Tongue (tissue), 3 donors: ENCODE measurements at places on chromosomes 11 and 22. TPM values are rescaled to one million over a fixed set of nuclear protein-coding genes. Genes with fewer than 3 reads are reported as not detected.

Gene MMP7
- total RNA-seq = 9.5 TPM

DNA sequence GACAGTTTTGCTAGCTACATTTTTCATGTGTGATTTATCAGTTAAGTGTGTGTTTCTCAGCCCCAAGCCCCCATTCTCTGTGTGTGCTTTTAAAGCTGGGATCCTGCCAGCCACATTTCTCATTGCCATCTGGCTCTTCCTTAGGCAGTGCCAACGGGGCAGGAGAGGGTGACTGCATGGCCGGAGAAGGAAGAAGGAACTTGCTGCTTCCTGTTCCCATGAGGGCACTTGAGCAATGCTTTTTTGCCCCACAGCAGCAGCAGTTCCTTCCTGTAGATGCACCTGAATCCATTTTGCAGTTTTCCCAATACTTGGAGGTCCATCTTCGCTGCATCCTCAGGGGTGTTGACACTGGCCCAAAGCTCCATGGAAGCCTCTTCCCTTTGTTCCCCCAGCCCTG lies 37.5 kb downstream of the TNRC6B start:
- no peak for DNase-seq

Gene VSIG2
- not detected for total RNA-seq

- no peak for DNase-seq
These were observed 46.2 kb upstream of the SMCO4 start for GRCh38 chr11:93589347-93589746.

DNA sequence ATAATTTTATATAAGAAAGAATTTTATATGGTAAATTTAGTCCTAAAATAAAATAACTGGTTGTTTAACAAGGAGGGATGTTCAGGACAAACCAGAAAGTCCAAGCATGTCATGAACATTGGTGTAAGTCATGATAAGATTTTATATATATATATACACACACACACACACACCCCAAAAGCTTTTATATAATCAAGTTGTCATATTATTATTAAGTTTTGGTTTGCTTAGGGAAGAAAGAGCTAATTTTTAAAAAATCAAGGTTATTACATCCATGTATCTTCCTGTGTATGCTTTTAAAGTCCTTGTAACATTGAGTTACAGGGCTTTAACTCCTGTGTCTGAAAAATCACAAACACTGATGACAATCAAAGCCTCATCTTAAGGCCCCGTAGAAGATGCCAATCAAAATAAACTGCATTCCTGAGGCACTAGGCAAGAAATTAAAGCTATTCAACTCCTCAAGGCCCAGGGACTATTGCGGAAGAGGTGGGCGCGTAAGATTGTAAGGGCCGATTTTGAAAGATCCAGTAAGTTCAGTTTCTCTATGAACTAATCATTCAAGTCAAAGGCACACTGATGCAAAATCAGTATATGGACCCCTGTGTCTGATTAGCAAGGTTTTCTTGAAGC lies 16.8 kb downstream of the APOL6 start:
- no peak for DNase-seq

DNA sequence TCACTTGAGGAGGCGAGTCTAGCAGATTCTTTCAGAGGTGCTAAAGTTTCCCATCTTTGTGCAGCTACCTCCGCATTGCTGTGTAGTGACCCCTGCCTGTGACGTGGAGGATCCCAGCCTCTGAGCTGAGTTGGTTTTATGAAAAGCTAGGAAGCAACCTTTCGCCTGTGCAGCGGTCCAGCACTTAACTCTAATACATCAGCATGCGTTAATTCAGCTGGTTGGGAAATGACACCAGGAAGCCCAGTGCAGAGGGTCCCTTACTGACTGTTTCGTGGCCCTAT lies 8.9 kb upstream of the SAMM50 start:
- DNase-seq = no peak

Gene SCGB1C1
- not detected for total RNA-seq

Gene TRIM29
- total RNA-seq = 192 TPM

Gene SMTNL1
- total RNA-seq = 107 TPM

DNA sequence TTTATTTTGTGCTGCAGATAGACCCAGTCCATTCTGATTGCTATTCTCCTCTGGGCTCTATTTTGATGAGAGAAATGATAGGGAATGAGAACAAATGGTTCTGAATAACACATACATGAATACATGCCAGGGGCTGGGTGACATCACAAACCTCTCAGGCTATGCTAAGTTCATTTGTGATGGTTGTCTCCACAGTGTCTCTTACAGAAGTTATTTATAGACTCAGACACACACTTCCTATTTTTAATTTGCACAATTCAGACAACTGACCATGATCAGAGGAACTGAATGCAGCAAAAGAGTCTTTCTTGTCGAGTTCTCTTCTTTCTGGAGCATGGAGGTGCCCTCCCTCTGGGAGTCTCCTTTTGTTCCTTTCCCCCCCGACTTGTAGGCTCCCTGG lies 991.7 kb downstream of the OPCML start:
- peak; percentile 18 for DNase-seq

Gene L3MBTL2
- total RNA-seq = 15.3 TPM

DNA sequence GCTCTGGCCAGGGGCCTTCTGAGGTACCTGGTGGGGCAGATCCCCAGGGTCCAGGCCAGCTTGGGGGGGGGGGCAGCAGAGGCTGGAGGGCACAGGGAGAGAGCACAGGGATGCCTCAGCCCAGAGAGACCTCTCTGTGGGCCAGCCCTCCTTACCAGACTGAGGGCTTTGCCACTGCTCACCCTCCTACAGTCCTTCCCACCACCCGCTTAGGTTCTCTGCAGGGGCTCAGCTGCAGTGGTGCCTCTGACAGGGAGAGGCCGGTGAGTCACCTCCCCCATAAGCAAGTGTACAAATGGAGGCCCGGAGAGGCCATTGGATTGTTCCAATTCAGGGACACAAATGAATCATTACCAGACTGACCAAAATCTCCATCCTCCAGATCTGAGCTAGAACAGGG lies 68.1 kb upstream of the LMO1 start:
- no peak for DNase-seq

- DNase-seq = no peak
These were observed 85.6 kb downstream of the PIWIL4 start for GRCh38 chr11:94652735-94653284.

GRCh38 chr22:50218996-50219727 lies 18.4 kb downstream of the SELENOO start:
- DNase-seq = peak; percentile 88

GRCh38 chr22:20063271-20064139 lies 16.5 kb upstream of the DGCR8 start:
- DNase-seq = no peak

DNA sequence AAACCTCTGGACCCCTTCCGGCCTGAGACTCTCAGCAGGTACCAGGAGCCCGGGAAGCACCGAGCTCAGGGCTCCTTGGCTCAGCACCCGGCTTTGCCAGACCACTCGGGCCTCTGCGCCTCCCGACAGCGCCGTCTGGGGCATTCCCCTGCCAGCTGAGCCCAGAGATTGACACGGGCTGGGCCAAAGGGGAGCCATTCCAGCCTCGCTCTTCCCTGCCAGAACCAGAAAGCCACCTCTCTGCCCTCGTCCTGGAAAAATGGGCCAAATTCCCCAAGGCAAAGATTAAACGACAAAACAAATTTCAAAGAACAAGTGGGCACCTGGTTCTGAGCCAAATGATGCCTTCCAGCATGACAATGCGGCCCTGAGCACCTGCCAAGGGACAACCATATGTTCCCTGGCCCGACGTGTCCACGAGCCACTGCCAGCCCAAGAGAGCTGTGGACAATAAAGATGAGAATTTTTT lies 59.3 kb downstream of the CELSR1 start:
- DNase-seq = no peak

DNA sequence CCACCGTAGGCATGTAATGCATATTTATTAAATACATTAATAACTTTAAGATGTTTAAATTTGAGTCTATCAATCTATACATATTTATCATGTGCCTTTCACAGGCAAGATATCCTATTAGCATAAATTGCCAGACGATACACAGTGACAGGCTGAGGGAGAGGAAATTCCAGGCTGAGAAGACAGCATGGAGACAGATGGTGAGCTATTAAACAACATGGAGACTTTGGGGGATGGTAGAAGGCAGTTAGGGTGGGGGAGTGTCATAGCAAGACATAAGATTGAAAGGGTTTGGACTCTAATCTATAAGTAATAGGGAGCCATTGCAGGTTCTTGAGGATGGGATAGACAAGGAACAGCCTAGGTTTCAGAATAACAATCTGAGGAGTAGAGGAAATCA lies 138.5 kb downstream of the NXPE2 start:
- no peak for DNase-seq

DNA sequence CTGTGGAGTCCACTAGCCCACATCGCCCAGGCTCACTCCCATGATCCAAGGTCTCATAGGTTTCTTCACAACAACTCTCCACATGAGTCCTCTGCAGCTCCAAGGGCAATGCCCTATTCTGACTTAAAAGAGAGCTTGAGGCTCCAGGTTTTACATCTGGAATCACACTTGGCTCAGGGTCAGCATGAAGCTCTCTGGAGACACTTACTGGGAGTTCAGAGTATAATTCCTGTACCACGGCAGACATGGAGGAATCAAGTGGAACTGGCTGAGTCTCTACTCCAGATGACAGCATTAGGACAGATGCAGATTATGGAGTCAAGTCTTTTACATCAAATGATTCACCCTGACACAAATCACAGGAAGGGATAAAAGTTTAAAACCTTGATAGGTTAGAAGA lies 11.4 kb downstream of the PRR14L start:
- no peak for DNase-seq

Gene SUSD2
- 0.82 TPM for total RNA-seq

DNA sequence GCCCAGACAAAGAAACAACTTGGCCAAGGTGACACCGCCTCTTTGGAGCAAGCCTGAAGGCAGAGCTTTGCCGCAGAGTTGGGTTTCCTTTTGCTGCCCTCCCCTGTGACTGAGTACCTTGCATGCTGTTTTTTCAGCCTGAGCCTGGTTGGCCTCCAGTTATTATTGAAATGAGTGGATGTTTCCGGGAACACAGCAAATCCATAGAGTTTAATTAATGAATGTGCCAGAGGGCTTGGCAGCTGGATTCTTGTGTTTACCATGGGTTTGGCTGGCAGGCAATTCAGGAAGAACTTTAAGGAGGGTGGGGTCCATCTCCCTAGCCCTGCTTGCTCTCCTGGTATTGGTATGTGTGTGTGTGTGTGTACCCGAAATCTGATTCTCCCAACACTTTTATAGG lies 65.6 kb upstream of the CRYBB3 start:
- peak; percentile 70 for DNase-seq
